ENCODE measurements at places on chromosomes 3 and 15.

DNA sequence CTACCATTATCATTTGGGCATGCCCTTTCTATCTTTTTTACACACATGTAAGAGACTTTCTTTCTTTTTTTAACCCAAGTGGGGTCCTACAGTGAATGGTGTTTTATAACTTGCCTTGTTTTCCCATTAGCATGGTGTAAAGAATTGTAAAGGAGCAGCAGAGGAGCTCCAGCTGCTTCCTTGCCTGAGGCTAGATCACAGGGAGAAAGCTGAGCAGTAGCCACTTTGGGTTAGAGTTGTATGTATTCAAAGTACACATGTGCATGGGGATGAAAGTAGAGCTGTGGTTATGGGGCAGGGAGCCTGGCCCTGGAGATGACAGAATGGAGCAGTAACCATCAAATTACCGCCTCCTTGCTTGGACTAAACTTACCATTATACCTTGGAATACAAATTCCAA lies 231.1 kb upstream of the PDZRN3 start:
- no peak for DNase-seq

DNA sequence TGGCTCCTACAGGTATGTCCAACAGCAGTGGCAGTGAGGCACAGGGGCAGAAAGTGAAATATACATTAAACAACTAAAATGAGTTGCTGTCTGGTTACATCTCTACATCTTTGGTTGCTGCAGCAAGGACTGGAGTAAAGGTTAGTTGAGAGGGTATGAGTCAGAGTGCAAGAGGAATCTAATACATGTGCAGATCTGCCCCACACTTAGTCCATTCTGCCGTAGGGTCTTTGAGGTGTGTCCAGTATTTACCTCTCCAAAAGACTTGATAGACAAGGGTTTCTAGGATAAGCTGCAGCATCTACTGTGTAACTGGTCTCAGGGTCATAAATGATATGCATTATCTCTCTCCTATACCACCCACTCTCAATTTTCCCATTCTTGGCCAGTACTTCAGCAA lies 6.2 kb upstream of the NEDD4 start:
- DNase-seq = peak; percentile 32

DNA sequence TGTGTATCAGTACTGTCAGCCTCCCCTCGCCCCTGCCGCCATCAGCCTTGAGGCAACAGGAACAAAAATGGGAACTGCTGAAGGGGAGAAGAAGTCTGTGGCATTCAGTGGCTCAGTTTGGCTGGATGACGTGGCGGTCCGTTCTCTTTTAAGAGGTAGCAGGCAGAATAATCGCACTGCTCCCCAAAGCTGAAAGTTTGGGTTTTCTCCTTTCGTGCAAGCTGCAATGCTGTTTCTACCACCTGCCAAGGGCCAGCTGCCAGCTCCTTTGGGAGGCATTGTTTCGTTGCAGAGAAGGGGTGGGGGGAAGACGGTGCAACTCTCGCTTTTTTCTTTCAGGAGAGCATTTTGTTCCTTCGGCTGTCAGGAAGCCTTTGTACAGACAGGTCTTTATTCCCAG lies 369.6 kb upstream of the RORA start:
- no peak for DNase-seq

- no peak for DNase-seq
These were observed 47.4 kb upstream of the SMAD3 start for GRCh38 chr15:67018026-67018425.

DNA sequence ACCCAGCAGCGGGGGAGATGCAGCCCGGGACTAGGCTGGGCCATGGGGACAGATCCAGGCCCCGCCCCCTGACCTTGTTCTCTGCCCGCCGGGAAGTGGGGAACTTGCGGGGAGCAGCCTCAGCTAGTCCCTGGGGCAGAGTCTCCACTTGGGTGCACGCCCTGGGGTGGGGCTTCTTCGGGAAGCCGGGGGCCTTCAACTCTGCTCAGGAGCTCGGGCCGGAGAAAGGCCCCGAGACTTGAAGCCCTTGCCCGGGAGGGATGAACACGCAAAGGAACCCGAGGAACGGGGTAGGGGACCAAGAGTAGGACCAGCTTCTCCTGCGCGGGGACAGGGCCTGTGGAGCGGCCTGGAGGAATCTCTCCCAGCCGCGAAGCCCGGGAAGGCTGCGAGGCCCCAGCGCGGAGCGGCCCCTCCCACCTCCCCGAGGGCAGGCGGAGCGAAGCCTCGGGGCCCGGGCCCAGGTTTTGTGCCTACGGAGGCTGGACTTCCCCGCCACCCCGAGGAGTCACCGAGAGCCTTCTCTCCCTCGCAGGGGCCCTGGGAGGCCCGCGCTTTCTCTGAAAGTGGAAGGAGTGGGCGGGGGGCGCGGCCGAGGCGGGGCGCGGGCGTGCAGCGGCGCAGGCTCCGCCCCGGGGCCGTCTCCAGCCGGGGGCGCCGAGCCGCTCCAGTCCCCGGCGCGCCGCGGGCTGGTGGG lies at the start of gene ITPKA:
ITPKA (plus strand) TSS at position 670 of the 697 bp plus-strand sequence. CDS start 54 bp downstream, outside the sequence.
- DNase-seq = peak; percentile 78

- DNase-seq = no peak
These were observed 47.1 kb upstream of the TSEN2 start for GRCh38 chr3:12437221-12437605.

GRCh38 chr15:68188647-68189046 lies 16.5 kb downstream of the CALML4 start:
- DNase-seq = no peak

DNA sequence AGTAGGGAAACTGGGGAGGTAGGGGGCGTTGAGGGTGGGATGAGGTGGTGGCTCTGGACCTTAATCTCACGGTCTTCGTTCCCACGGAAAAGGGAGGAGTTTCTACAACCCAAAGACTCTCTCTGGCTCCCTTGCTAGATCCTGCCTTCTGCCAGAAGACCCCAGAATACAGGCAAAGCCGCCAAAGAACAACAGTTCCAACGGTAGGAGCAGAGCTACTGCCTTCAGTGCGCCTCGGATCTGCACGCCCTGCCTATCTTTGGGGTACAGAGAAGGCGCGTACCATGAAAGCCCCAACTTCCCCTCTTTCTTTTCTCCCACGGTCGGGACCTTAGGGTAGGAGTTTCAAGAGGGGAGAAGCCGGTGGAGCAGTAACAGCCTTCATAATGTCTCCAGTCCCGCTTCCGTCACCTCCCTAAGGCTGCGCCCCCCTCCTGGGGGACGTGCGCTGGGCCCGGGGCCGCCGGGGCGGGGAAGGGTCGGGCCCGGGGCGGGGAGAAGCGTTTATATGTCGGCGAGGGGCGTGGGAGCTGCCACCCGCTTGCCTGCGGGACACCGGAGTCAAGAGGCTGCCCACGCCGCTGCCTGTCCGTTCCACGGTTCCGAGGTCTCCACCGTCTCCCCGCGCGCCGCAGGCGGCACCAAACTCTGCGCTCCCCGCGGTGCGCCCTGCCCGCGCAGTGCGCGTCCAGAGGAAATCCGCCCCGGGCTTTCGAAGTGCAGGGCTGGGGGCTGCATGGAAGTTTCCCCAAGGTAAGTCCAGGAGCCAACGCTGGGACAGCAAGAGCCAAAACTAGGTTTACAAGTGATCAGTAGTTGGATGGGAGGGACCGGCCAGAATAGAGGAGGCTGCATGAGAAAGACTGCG lies at the start of gene COL6A6:
COL6A6 (plus strand) TSS at position 533 of the 868 bp plus-strand sequence. CDS start 43,188 bp downstream, outside the sequence.
- no peak for DNase-seq

DNA sequence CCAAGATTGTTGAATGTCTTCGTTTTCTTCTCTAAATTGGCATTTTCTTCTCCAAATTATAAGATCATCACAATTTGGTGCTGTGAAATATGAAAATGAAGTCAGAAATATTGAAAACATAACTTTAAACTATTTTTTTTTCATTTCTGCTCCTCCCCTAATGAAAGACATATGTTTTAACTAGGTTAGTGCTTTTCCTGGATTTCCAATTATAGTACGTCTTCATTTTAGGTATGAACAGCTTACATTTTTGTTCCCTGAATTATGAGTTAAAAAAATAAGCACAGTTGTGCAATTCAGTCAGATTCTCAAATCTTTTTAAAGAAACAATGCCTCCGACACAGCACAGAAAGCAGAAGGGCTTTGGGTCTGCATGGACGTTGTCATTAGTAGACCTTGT lies 83.5 kb upstream of the CFAP20DC start:
- peak; percentile 81 for DNase-seq

GRCh38 chr15:87614704-87615103 lies 641.8 kb downstream of the NTRK3 start:
- no peak for DNase-seq

DNA sequence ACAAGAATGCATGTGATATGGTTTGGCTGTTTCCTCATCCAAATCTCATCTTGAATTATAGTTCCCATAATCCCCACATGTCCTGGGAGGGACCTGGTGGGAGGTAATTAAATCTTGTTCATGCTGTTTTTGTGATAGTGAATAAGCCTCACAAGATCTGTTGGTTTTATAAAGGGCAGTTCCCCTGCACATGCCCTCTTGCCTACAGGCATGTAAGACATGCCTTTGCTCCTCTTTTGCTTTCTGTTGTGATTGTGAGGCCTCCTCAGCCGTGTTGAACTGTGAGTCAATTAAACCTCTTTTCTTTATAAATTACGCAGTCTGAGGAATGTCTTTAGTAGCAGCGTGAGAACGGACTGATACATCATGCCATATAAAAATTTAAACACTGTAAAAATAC lies 1537.0 kb downstream of the OTOL1 start:
- no peak for DNase-seq

- no peak for DNase-seq
These were observed 37.9 kb downstream of the ANKDD1A start for GRCh38 chr15:64949383-64950186.

- DNase-seq = no peak
These were observed 16.2 kb upstream of the CCR9 start for GRCh38 chr3:45870099-45870498.

GRCh38 chr3:9311228-9311627 lies 51.6 kb upstream of the THUMPD3 start:
- DNase-seq = no peak

DNA sequence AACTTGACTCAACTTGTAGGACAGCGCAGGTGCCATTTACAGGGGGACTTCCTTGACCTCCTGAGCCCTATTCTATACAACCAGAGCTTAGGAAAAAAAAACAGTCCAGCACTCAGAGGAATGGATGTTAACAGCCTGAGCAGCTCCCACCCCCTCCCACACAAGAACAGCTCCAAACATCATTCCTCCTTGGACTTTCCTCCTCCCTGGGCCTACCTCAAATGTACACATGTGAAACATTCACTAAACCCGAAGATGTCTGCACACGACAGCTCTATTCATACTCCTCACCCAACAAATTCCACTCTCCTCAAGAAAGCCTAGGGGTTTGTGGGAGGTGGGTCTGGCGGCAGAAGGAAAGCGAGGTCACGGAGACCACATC lies 503 bp upstream of the ATRIP start:
- DNase-seq = no peak

- DNase-seq = peak; percentile 58
These were observed 2.2 kb upstream of the BNIP2 start for GRCh38 chr15:59691194-59691805.

GRCh38 chr3:97954228-97954827 lies 17.9 kb downstream of the RIOX2 start:
- DNase-seq = no peak

DNA sequence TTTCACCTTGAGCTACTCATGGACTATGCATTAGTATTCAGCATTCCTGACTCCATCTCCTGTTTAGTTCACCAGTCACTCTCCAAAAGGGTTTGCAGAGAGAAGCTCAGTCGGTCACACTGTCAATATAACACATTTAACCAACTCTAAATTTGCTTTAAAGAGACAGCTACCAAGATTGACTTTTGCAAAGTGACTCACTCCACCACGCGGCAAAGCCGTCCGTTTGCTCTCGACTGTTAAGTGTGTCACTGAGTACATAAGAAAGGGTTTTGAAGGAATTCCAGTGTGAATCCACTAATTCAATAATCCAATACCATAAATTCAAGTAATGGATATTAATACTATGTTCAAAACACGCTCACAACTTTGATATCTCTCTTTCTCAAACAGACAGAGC lies 1006.7 kb upstream of the NR2F2 start:
- DNase-seq = no peak

DNA sequence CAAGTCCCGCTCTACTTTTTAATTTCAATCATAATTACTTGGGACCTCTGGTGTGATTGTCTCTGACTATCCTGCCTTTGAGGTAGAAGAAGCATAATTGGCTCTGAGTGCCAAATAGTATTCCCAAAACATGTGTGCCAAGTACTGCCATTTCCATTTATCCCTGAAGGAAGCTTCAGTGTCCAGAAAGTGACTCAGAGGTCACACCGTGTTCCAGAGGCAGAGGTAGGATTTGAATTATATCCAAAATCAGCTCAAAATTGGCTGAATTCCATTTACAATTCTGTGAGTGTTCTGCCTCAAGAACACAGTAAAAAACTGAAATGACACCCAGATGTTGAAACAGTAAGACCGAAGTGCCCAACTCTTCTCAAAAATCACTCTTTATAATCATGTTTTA lies 255.3 kb downstream of the RSL24D1 start:
- DNase-seq = no peak

- DNase-seq = peak; percentile 27
These were observed 75.7 kb downstream of the ATP10A start for GRCh38 chr15:25787381-25787780.

DNA sequence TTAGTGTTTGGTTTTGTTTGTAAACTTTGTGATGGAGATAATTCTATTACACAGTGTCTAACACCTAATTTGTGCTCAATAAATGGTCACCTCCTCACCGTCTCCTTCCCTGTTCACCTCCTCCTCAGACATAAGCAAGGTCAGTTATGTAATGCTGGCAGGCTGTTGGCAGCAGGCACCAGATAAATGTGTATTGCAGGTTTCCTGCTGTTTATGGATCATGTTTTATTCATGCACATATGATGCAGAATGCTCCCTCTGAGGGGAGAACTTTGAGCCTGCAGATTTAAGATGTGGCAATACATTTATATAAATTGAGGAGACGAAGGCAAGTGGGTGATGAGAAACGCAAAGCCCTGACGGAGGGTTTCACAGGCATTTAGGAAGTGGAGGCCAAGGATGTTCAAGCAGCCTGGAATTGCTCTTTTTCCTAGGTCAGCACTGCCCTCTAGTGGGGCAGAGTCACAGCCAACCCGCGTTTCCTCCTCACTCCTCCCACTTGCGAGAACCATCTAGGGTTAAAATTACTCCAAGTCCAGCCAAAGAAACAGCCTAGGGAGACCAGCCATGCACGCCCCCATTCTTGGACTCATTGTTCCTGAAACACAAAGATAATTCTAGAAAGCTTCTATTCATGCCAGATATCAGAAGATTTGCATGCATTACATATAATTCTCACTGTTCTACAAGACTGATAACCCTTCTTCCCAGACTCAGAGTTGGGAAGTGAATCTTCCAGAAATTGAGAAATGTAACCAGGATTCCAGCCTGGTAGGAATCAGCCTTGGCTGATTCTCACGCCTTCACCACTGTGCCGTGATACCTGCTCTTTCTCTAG lies 228.7 kb downstream of the SLCO3A1 start:
- peak; percentile 73 for DNase-seq

GRCh38 chr3:14319654-14320182 lies 82.7 kb upstream of the SLC6A6 start:
- peak; percentile 77 for DNase-seq

All from IMR-90 (cell line).